ENCODE measurements at places on chromosomes 16 and 17. TPM values are rescaled to one million over a fixed set of nuclear protein-coding genes. Genes with fewer than 3 reads are reported as not detected.

- H3K4me1 ChIP-seq = peaks cover 17% of the 10 kb centered on the region
- no peak for DNase-seq
- no peaks in the 10 kb centered on the region for H3K27me3 ChIP-seq
- no peak overlapping the region for H3K4me3 ChIP-seq
Observed at GRCh38 chr17:62045517-62045916, 19.6 kb downstream of the MED13 start.

- peak overlapping the region; percentile 66 for H3K27ac ChIP-seq
- no peaks in the 10 kb centered on the region for H3K27me3 ChIP-seq
- peaks cover 16% of the 10 kb centered on the region for H3K4me1 ChIP-seq
- H3K4me3 ChIP-seq = peak overlapping the region; percentile 41
Observed at GRCh38 chr17:78986649-78987328, 7.1 kb upstream of the LGALS3BP start.

- no peak overlapping the region for H3K4me3 ChIP-seq
- H3K4me1 ChIP-seq = no peaks in the 10 kb centered on the region
- H3K27me3 ChIP-seq = peaks cover 32% of the 10 kb centered on the region
- DNase-seq = no peak
Observed at GRCh38 chr17:62775876-62776275, 32.2 kb downstream of the MARCHF10 start.

Gene AATK
- not detected for polyA plus RNA-seq

DNA sequence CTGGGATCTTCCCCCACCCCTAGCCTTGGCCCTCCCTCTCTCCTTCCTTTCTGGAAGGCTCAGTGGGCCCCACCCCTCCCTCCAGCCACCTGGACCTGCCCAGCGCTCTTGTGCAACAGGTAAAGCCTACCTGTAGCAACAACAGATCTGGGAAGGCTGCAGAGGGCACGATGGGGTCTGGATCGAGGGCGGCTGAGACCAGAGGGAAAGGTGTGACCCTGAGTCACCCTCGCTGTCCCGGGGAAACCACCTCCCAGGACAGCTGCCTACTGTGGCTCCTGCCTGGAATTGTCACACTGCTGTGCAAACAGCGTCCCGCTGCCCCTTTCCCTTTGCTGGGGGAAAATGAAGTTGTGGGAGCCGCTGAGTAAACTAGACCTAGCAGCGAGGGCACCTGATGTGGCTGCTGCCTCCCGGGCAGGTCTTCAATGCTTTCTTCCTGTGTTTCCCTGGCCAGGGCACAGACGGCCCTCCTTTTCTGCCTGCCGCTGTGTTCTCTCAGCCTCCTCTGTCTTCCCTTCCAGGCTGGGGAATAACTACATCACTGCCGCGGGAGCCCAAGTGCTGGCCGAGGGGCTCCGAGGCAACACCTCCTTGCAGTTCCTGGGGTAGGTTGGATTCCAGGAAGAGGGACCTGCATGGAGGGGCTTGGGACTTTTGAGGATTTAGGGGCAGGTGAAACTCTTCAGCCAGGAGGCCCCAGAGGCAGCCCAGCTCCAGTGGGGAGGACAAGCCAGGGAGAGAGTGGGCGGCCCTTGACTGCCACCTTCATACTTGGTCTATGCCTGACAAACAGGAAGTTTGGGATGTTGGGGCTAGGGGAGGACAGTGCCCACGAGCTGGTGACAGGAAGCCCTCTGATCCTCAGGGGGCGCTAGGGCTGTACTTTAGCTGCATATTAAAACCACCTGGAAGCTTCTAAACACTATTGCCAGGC lies 22.2 kb upstream of the CYLD start:
- DNase-seq = no peak
- H3K4me3 ChIP-seq = no peak overlapping the region
- no peak overlapping the region for H3K27ac ChIP-seq
- peaks cover 5% of the 10 kb centered on the region for H3K4me1 ChIP-seq

Gene MYH8
- not detected for polyA plus RNA-seq

DNA sequence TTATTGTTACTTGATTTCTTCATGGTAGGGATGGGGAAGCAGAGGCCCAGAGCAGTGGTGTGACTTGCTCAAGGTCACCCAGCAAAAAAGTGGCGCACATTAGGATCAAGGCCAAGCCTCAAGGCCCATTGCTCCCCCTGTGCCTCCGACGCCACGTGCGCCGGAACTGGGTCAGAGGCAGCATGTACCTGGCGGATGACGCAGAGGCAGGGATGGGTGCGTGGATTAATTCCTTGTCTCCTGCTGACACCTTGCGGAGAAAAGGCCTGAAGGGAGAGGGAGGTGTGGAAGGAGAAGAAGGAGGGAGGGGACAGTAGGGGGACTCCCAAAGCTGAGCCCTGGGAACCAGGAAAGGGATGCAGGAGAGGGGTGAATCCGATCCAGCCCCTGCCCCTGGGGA lies 18.5 kb downstream of the SBK1 start:
- no peaks in the 10 kb centered on the region for H3K27me3 ChIP-seq
- no peaks in the 10 kb centered on the region for H3K36me3 ChIP-seq
- H3K4me3 ChIP-seq = peak overlapping the region; percentile 3
- no peak for DNase-seq
- H3K4me1 ChIP-seq = peaks cover 4% of the 10 kb centered on the region
- peak overlapping the region; percentile 58 for H3K27ac ChIP-seq

- no peak overlapping the region for H3K27ac ChIP-seq
- H3K4me3 ChIP-seq = no peak overlapping the region
- peaks cover 31% of the 10 kb centered on the region for H3K27me3 ChIP-seq
- no peak for DNase-seq
- H3K36me3 ChIP-seq = no peaks in the 10 kb centered on the region
- H3K4me1 ChIP-seq = no peaks in the 10 kb centered on the region
Observed at GRCh38 chr17:74009056-74009625, 194.3 kb upstream of the RPL38 start.

GRCh38 chr16:11051879-11052808 lies 107.8 kb downstream of the CLEC16A start:
- peaks cover 33% of the 10 kb centered on the region for H3K36me3 ChIP-seq
- H3K27me3 ChIP-seq = no peaks in the 10 kb centered on the region
- peaks cover 24% of the 10 kb centered on the region for H3K4me1 ChIP-seq
- no peak overlapping the region for H3K4me3 ChIP-seq
